ENCODE measurements at places on chromosomes 6 and 20.

GRCh38 chr6:133274813-133275212, 33.7 kb downstream of the EYA4 start:
- no peak for DNase-seq

- DNase-seq = no peak
These were observed 341.3 kb upstream of the PRDM1 start for GRCh38 chr6:105744815-105745214.

DNA sequence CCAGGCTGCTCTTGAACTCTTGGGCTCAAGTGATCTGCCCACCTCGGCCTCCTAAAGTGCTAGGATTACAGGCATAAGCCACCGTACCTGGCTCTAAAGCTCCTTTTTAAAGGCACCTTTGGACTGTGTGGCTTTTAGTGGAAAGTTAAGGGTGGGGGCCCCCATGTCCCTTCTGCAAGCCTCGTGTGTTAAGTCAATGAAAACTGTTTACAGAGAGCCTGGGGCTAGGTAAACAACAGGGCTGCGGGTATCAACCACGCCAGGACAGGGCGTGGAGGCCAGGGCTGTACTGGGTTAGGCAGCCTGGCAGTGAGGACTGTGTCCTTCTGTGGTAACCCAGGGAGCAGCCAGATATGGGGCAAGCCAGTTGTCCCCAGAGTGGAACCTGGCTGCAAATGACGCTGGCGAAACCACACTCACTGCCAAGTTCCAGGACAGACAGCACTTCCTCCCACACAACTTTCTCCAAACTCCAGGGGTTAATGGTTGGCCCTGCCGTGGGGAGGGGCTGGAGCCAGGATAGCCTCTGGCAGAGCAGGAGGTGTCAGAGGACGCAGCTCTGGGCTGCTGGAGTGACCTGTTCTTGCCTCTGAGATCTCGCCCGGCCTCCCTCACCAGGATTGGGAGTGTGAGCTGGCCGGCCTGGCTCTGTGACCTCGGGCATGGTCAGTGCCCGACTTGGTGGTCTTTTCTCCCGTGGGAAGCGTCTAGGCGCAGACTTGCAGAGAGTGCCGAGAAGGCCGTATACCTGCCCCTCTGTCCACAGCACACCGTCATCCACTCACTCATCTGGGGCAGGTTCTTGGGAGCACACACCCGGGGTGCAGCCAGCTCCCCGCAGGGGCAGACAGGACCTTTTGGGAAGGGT, 3.2 kb downstream of the SLC17A9 start:
- DNase-seq = peak; percentile 17

DNA sequence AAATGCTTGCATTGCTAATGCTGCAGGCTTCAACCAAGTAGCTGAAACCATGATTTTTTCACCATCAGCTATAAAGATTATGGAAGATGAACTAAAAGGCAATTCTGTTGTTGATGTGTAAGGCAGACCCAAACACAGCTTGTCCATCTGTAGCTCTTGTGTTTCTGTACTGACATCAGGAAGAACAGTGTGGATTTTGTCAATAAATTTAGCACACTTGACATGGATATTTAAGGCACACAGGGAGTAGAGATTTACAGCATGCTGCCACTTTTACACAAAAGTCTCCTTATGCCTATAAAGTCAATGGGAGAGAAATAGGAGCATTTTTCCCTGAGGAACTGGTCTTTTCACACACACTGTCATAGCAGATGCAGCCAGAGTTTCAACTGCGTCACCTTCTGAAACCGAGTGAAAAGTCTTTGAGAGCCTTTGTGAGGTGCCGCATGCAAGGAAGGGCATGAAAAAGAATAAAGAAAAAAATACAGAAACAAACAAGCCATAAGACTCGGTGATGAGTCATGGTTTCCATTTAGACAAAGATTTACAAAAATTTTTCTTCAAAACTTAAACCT, 261.4 kb upstream of the TFAP2D start:
- no peak for DNase-seq

- peak; percentile 81 for DNase-seq
These were observed 7.2 kb upstream of the CHMP4B start for GRCh38 chr20:33803921-33804337.

- DNase-seq = no peak
These were observed 72.7 kb downstream of the FOXO3 start for GRCh38 chr6:108633436-108633835.

GRCh38 chr20:22288957-22289356, 295.4 kb downstream of the FOXA2 start:
- DNase-seq = no peak

GRCh38 chr20:18258126-18258860, 30.0 kb upstream of the ZNF133 start:
- no peak for DNase-seq

GRCh38 chr20:44196271-44196670, 9.3 kb upstream of the JPH2 start:
- DNase-seq = no peak

DNA sequence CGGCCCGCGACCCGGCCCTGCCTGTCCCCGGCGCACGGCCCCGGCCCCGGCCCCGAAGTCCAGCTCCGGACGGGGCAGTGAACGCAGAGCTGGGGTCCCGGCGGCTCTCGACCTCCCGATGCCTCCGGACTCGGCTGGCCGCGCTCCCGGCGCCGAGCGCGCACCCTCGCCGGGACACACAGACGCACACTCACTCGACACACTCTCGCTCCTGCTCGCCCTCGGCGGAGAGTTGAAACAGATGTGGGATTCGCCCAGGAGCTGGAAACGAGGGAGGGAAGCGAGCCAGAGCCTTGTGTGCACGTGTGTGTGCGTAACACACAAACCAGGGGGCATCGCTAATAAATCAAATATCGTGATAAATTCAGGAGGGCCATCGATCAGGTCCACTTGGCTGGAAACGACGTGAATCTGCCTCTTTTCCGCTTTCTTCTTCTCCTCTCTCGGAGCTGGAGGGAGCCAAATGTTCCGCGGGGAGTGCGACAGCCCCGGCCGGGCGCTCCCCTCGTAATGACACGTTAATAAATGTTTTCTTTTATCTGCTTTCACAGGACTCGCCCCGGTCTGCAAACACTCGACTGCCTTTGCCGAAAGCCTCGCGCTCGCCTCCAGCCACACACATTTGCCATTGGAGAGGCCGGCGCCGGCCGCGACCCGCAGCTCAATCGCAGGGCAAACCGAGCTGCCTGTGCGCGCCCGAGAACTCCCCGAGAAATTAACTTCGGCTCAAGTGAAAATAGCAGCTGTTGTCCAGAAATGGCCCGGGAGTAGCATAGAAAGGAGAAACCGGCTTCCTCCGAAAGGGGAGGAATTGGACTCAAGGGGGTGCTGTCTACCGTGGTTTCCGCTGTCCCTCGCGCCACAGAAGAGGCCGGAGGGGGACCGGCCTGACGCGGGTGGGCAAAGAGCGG, 828 bp upstream of the SULF2 start:
- peak; percentile 77 for DNase-seq

GRCh38 chr20:47280228-47280627, 76.3 kb downstream of the ZMYND8 start:
- no peak for DNase-seq

DNA sequence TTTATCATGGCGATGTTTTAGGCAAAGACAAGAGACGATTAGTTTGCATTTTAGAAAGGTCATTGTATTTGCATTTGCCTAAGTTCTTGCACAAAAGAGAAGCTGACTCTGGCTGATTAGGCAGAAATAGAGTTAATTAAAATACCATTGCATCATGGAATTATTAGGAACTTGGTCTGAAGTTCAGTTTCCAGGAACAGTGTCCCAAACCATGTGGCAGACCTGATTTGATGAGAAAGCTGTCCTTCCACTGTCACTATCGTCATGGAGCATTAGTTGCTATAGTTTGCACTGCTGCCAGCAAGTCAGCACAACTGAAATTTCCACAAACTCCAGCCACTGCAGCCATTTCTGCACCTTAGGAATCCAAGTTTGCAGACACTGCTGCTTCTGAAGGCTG, 24.3 kb upstream of the MCUR1 start:
- DNase-seq = no peak

- peak; percentile 53 for DNase-seq
These were observed 10.0 kb upstream of the TBX18 start for GRCh38 chr6:84774157-84774984.

DNA sequence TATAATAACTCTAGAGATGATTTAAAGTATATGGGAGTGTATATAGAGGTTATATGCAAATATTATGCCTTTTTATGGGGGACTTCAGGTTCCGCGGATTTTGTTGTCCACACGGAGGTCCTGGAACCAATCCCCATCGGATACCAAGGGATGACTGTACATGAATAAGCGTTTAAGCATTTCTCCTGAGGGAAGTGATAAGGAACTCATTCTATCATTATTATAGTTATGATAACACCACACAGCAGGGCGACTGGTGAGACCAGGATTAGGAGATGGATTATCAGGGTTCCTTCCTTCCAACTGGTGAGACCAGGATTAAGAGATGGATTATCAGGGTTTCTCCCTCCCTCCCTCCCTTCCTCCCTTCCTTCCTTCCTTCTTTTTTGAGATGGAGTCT, 6.6 kb downstream of the ECI2 start:
- DNase-seq = no peak

- DNase-seq = peak; percentile 89
These were observed 60.1 kb upstream of the LRRC1 start for GRCh38 chr6:53734473-53735299.

- DNase-seq = no peak
These were observed 311.1 kb downstream of the CDC5L start for GRCh38 chr6:44698602-44699001.
